Left renal pelvis (tissue), 4 donors: ENCODE measurements at places on chromosomes 5 and 9. TPM values are rescaled to one million over a fixed set of nuclear protein-coding genes. Genes with fewer than 3 reads are reported as not detected.
A peak's percentile ranks its signal among the peaks of the same experiment; 100 is the strongest.

DNA sequence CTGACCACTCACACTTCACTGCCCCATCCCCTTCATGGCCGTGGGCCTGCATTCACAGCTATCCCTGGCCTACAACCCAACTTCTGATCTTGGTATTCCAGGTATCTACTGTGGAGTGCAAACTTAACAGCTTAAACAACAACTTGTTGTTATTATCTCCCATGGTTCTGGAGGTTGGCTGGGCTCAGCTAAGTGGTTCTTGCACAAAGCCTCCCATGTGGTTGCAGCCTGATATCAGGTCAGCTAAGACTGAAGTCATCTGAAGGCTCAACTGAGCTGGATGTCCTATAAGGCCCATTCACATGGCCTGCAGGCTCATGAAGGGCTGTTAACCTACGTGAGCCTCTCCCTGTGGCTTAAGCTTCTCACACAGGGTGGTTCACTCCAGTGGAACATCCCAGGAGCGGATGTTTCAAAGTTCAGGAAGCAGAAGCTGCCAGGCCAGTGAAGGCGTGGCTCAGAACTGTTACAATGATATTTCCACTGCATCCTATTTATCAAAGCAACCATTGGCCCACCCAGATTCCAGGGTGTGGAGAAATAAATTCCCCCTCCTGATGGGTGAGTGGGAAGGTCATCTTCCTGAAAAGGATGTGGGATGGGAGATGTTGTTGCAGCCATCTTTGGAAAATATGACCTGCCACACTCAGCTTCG, 30.0 kb upstream of the TRIO start:
- no peak for DNase-seq

DNA sequence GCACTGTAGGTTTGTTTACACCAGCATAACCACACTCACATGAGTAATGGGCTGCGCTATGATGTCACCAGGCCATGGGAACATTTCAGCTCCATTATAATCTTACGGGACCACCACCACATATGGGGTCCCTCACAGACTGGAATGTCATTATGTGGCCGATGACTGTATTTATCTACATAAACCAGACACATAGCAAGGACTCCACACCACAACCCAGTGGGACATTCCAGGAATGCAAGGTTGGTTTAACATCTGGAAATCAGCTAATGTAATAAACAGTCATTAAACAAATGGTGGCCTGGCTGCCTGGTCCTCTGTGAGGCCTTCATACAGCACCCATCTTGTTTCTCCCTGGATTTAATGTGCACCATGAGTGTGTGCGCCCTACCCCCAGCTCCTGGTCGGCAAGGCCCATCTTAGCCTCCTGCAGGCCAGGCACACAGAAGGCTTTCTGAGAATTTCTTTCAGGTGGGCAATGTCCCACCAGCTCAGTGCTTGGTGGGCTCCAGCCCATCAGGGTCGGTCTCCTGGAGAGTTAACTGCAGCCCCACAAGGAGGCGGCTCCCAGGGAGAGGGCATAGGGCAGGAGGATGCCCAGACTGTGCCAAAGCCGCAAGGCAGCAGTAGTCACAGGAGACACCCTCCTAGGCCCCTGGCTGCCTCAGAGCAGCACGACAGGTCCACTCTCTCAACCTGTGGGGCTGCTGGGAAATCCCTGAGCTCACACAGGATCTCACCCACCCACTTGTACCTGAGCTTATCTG, 35.9 kb upstream of the SARDH start:
- DNase-seq = no peak

- DNase-seq = no peak
These were observed 42.7 kb upstream of the SPINK14 start for GRCh38 chr5:148125641-148126040.

GRCh38 chr9:73880101-73880500, 617.0 kb upstream of the RORB start:
- DNase-seq = no peak

TPM2 gene
- 285 TPM for polyA plus RNA-seq

DNA sequence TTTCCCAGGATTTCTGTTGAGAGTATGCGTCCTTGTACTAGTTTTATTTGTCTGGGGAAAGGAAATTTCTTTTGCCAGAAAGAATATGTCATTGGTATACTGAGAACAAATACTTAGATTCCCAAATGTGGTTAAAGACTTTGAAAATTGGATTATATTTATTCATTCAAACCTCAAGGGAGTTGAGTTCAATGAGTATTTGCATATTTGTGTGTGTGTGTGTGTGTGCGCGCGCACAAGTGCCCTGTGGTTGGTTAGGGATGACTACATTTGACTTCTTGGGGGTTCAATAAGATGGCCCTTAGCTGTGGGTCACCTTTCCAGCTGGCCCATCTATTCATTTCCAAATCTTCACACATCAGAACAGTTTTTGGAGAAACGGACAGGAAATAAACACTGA, 4.9 kb downstream of the RXFP3 start:
- DNase-seq = no peak

CYLC2 gene
- not detected for polyA plus RNA-seq

GRCh38 chr5:62342476-62342837, 36.5 kb downstream of the KIF2A start:
- no peak for DNase-seq

- no peak for DNase-seq
These were observed 293.4 kb downstream of the YTHDC2 start for GRCh38 chr5:113806904-113807303.

DNA sequence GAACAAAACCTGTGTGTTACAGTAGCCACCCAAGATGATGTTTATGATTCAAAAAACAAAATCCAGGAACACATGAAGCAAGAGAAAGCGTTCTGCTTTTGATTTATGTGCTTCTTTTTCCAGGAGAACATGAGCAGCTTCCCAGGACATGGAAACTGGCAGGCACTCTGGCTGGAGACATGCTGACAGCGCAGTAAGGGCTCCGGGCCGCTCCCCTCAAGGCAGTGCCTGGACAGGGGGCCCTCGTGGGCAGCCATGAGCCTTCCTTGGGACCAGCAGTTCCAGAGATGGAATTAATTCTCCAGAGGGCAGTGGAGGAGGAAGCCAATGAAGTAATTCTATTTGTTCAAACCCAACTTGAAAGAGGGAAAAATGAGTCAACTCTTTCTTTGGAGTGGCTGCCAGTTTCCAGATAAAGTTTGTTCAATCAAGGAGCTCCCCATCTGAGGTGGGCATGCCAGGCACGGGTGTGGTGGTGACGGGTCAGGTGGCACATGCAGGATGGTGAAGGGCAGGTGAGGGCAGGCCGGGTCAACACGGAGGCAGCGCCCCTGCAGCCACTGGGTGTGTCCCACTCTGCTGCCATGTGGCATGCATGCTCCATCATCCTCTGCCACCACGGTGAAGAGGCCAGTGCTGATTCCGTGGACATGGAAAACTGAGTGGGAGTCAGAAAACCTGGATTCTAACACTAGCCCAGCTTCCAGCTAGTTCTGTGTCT, 83.8 kb downstream of the OTULIN start:
- no peak for DNase-seq

SLC45A2 gene
- 0.14 TPM for polyA plus RNA-seq

DNA sequence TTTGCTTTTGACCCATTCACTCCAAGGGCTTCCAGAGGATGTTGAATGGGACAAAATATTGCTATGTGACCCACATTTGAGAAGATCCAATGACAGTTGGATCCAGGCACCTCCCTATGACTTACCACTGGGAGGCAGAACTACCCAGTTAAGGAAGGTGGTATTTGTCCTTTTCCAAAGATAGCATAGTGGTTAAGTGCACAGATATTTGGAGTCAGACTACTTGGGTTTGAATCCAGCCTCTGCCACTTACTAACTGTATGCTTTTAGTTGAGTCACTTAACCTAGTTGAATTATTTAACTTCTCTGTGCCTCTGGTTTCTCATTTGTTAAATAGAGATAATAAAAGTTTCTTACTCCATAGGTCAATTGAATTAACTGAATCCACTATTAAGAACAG, 74.5 kb upstream of the PALM2AKAP2 start:
- DNase-seq = no peak

LRRC70 gene
- 6.7 TPM for polyA plus RNA-seq

DNA sequence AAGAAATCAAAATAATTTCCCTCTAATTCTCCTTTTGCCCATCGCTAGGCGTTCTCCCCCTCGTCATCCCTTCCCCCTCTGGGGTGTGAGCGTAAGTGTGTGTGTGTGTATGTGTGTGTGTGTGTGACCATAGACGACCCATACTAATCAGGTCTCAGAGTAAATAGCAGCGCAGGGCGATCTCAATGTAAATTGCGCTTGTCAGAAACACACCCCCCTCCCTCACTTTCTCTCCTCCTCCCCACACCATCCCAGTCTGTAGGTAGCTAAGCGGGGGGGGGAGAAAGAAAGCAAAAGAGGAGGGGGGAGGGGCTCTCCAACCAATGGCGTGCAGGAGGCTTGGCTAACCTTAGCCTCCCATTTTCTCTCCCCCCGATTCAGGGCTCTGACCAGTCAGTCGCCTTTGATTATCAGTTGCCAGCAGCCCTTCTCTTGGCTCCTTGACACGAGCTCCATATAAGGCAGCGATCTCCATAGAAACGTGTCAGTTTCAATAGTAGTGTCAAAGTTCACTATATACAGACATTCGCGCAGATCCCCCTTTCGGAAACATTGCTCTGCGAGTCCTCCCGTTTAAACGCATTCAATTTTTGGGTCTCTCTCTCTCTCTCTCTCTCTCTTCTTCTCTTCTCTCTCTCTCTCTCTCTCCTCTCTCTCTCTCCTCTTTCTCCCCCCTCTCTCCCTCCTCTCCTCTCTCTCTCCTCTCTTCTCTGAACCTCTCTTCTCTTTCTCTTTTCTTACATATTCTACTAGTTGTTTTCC, at the start of gene NR2F1:
TSS of gene NR2F1 (plus strand) at position 546 of the 762 bp plus-strand sequence. CDS start 1,802 bp downstream, outside the sequence.
- peak; percentile 97 for DNase-seq

DNA sequence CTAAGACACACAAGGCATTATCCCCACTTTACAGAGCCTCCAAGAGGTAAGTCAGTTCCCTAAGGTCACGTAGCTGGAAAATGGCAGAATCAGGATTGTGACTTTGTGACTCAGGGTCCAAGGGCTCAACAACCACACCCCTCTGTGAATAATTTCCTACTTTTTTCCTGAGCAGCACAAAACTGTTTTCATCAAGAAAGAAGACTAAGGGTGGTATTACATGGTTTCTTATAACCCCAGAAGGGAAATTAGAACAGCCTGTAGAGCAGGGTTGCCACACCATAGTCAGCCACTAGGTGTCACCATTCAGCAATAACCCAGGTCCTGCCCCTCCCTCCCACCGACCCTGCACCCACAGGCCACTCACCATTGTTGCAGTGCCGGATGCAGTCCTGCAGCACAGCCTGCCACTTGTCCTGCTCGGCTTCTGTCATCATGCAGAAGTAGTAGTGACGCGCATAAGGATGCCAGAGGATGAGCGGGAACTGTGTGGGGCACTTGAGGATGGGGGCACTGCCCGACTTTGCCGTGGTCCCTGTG, 72.1 kb downstream of the LRSAM1 start:
- DNase-seq = no peak

- DNase-seq = peak; percentile 22
These were observed 545 bp upstream of the CTSV start for GRCh38 chr9:97039514-97039860.

- DNase-seq = no peak
These were observed 246.6 kb upstream of the SMARCA2 start for GRCh38 chr9:1768561-1768960.

GRCh38 chr5:606526-607399, 5.4 kb upstream of the CEP72 start:
- no peak for DNase-seq

DNA sequence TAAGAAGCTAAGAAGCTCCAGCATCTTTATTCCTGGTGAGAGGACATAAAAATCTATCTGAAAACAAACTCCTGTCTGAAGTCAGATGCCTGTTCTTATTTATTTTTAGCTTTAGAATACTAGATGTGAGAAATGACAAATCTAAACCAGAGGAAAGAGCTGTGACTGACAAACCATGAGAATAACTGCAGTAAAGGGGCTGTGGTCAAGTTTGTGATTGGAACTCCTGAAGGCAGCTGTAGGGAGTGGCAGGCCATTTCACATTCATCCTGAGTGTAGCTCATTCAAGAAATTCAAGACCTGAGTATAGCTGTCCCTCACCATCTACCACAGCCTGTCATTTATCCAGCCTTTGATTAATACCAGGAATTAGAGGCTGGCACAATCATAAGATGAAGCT, 718.8 kb downstream of the BRINP1 start:
- DNase-seq = no peak

GRCh38 chr9:87711857-87712800, 13.8 kb upstream of the CTSL start:
- no peak for DNase-seq

DNA sequence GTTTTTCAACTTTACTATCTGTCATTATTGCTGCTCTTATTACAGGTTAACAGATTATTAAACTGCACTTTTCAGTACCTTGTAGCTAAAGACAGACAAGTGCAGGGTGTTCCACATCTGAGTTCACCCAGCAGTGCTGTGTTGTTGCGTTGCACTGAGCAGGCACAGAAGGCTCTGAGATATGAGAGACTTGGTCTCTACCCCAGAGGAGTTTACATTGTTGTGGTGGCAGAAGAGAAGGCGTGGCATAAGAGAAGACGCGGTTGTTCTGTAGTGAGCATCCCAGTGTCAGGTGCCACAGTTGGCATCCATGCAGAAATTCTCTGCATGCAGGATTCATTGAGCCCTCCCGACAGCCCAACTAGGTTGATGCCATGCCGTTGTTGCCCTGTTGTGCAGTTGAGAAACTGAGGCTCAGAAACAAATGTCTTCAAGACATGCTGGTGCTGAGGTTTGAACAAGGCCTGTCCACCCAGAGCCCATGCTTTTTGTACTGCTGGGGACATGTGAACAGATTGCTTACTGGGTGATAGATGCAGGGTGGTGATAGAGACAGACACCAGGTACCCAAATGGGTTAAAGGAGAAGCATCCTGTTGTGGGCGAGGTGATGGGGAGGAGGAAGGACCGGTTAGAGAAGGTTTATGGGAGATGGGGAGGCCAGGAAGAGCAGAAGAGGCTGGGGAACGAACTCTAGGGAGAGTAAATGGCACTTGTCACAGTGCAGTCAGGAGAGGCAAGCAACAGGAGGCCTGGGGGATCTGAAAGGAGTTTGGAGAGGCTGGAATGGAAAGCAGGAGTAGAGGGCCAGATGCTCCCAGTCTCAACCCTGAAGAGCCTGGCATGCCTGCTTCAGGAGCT, 8.2 kb downstream of the ABL1 start:
- no peak for DNase-seq

GRCh38 chr5:147412561-147412960, 97.3 kb downstream of the DPYSL3 start:
- DNase-seq = no peak

DNA sequence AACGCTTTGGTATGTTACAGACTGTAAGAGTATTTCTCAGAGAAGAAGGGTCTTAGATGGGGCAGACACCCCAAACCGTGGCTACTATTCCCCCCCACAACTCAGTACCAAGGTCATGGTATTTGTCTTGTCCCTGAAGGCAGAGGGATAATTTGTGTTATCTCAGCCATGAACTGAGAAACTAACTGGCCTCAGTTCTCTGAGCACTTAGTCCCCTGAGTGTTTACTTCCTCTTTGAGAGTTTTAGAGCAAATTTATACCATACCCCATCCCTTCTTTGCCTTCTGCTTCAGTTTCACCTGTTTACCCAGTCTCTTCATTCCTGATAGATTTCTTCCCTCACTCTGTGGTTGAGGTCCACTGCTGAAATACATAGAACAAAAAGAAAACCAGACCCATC, 183.9 kb downstream of the LRRC70 start:
- DNase-seq = no peak
